Panc1 (cell line): ENCODE measurements at places on chromosomes 3 and 15. TPM values are rescaled to one million over a fixed set of nuclear protein-coding genes. Genes with fewer than 3 reads are reported as not detected.

The THSD4 gene
- 65.4 TPM for total RNA-seq

The MST1R gene
- total RNA-seq = 27.5 TPM

The CTXN2 gene
- 0.05 TPM for total RNA-seq

The TERC gene
- 6.0 TPM for total RNA-seq

The PAK6 gene
- 6.3 TPM for total RNA-seq

The AQP9 gene
- total RNA-seq = not detected

The TFRC gene
- 604 TPM for total RNA-seq
